ENCODE measurements at places on chromosomes 5 and 9.

DNA sequence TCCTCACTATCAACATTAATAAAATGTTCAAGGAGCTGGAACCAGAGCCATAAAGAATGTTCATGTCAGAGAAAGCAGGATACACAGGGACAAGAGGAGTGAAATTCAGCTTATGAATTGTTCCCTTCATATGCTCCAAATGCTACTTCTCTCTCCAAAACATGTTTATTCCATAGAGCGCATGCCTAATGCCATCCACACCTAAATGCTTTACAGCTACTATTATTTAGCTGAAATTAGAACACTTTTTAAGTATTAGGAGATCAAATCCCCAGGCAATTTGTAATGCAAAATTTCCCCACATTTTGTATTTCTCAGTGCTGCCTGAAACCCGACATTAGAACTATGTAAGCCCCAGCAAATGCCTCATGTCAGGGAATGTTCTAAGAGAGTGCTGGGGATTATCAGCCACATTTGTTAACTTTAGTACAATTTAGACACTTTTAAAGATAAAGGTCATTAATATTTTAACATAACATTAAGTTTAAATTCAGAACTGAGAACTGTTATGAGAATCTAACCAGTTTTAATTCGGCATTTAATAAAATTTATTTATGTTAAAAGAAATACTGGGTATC is 75.5 kb downstream of the PPP2R2B start:
- no peak for DNase-seq

GRCh38 chr5:86613455-86613854 is 4.3 kb upstream of the COX7C start:
- no peak for DNase-seq

DNA sequence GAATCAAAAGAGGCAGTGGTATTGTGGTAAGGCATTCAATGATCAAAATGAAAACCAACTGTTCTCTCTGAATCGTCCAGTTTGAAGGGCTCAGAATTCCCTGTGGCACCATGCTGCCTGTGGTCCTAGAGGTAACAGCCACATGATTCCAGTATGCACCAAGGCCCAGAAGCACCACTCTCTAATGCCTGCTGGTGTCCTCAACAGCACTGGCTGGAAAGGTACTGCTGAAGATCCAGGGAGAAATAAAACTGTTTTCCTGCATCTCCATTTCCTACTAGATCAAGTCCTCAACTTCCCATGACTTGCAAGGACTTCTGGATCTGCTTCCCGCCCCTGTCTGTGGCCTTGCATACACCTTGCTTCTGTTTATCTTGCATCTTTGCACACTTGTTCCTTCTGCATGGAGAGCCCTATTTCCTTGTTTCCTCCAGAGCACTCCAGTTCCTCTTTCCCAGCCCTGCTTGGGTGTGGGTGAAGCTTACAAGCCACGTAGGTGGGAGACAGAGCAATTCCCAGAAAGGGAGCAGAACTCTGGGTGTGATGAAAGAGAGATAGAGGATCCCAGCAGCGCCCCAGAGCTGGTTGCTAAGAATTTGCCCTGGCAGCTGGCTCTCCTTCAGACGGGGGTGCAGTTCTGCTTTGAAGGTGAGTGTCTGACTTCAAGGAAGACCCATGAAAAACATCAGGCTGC is 41.0 kb upstream of the EQTN start:
- no peak for DNase-seq

- DNase-seq = no peak
Observed at GRCh38 chr9:98128316-98128715, 9.3 kb upstream of the TRIM14 start.

- DNase-seq = no peak
Observed at GRCh38 chr5:68531970-68532369, 316.4 kb downstream of the PIK3R1 start.

DNA sequence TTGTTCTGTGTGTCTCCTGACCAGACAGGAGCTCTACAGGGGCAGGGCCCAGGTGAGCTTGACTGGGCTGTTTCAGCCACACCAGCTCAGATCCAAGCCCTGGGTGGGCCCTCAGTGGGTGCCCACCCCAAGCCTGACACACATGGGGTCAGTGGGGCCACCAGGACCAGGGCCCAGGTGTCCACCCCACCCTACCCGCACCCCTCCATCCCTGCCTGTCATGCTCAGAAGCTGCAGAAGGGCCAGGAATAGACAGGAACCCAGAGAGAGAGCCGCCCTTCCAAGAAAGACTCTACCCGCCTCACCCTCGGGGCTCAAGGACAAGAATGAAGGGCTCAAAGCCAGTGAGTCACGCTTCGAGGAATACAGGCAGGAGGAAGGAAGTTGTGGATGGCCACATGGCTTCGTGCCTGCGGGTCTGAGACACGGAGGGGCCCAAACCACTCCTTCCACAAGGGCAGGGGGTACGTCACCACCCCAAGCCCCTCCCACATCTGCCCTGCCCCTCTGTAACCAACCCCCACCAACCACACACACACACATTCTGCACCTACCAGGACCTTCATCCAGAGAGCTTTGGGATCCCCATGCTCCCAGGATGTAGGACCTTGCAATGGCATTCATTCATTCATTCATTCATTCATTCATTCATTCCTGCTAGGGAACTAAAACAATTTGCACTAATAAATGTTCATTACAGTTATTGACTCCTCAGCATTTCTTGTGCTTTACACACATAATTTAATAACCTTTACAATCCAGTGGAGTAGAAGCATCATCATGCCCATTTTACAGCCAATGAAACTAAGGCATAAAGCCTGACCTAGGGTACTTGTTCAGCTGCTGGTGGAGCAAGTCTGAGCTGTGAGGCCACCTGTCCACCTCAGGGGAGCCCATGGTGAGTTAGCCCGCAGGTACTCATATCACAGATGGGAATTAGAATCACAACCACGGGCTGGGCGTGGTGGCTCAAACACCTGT is 55.9 kb upstream of the STXBP1 start:
- DNase-seq = peak; percentile 91

DNA sequence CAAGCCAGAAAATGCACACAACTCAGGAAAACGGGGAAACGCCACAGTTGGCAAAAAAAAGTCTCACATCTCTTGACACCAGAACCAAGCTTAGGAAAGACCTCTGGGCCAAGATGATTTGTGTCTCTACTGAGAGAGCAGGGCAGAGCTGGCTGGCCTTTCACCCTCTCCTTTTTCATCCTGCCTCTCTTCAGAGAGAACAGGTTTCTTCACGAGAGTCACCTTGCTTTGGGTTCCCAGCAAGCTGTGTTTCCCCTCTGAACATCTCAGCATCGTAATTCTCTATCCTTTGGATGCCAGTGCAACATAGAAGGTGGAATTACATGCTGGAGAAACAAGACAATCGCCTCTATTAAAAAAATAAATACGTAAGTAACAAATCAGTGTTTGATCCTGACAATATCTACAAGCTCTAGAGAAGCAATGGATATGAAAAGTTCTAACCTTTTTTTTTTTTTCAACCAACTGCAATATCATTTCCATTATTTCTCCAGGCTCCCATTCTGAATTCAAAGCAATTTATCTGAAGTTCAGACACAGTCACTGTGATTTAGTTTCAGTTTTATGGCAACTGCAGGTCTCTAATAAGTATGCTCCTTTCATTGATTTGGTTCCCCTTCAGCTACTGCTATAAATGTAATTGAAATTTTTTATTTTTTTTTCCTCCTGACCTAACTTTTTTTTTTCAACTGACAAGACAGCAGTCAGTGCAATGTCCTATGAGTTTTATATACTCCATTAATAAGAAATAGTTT is 708.6 kb downstream of the DTWD2 start:
- DNase-seq = no peak

DNA sequence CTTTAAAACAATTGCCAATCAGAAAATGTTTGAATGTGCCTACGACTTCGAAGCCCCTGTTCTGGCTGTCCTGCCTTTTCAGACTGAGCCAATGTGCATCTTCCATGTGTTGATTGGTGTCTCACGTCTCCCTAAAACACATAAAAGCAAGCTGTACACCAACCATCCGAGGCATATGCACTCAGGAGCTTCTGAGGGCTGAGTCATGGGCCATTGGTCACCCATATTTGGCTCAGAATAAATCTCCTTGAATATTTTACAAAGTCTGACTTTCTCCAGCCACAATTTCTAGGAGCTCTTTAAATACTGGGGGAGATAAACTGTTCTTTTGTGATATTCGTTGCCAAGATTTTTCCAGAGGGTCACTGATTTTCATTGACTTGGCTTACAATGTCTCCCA is 53.9 kb downstream of the C9orf57 start:
- no peak for DNase-seq

DNA sequence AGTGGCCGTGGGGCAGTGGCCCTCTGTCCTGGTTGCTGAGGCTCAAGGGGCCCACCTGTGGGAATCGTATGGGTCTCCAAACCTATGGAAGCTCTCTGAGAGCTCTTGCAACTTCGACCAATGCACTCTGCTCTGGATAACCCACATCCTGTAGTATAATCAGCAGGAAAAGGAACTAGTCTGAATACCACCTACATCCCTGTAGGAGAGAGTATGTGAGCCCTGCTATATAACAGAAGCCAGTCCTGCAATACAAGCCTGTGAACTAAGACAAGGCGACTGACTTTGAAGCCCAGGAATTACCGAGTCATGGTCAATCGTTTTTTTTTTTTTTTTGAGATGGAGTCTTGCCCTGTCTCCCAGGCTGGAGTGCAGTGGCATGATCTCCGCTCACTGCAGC is 29.8 kb upstream of the BICD2 start:
- no peak for DNase-seq

- no peak for DNase-seq
Observed at GRCh38 chr9:92064711-92065110, 50.5 kb downstream of the SPTLC1 start.

- DNase-seq = no peak
Observed at GRCh38 chr5:105616599-105616998, 2054.0 kb upstream of the NUDT12 start.

- no peak for DNase-seq
Observed at GRCh38 chr5:2753452-2754420, 2.3 kb upstream of the IRX2 start.

DNA sequence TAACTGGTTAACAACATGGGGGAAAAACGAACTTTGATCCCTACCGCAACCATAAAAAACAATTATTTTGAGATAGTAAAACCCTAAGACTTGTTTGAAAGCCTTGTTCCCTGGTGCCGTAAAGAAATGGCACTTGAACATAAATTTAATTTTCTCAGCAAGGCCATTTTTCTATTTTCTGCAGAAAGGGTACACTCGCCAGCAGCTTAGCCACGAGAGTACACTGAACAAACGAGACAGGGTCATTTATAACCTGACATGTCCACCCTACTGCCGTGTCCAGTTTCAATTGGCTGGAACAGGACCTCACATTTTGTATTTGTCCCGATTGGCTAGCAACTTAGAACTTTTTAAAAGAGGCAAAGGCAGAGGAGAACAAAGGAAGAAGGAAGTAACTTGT is 26.8 kb downstream of the FBXW11 start:
- DNase-seq = no peak

DNA sequence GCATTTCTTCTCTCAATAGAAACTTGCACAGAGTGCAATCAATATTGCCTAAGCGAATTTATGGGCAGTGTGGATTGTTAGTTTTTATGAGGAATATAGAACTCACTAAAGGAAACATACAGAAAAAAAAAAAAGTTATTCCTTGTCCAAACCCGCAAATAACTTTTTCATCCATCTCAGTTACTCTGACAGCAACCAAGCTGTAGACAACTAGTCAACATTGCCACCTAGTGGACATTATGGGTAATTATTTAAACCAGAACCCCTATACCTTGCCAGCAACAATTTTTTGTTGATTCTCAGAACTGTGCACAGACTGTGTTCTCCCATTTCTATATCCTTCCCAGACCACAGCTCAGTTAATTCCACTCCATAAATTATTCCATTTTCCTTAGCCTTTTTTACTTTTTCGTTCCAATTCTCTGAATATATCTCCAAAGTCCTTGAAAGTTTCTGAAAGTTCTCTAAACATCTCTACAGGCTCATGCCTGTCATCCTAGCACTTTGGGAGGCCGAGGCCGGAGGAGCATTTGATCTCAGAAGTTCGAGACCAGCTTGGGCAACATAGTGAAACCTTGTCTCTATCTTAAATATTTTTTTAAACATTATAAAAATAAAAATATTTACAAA is 2.6 kb upstream of the AFAP1L1 start:
- peak; percentile 24 for DNase-seq

DNA sequence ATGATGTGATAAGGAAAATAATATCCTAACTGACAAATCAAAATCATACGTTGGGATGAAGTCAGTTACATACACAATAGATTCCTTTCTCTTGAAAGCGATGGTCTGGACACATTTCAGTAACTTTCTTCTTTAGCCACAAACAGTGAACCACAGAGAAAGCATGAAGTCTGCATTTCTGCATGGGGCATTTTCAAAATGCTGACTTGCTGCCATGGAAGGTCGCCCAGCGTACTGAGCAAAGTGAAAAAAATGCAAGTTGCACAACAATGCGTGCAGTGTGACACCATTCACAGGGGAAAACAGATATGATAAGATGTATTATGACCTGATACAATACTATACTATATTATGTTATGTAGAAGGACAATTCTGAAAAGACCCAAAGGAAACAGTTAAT is 146.3 kb downstream of the SNX18 start:
- DNase-seq = no peak

DNA sequence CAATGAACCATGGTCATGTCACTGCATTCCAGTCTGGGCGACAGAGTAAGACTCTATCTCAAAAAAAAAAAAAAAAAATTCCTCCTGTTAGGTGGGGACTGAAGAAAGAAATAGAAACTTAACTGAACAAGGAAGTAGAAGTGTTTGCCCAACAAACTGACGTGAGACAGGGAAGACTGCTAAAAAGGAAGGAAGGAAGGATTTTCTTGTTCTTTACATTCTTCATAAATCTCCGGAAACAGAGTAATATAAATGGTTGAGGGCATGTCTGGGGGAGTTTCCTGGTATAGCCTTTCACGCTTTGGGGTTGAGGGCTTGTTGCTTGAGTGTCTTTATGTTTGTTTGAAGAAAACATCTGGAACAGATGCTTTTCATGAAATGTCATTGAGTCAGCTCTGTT is 3.1 kb downstream of the TOR1B start:
- DNase-seq = no peak

DNA sequence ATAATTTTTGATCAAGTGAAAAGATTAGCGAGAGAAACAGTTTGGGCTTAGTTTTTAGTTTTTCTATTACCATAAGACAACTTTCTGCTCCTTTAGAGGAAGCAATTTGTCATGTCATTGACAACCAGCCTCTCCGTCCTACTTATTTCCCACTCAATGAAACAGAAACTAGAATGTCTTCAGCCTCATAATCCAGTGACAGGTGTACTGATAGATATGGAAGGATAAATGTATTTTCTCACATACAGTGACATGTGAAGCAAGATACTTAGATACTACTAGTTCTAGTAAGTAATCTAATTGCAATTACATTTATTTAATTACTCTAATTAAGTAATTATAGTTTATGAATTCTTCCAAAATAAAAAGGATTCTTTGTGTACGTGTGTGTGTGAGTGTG is 429.7 kb downstream of the CDH10 start:
- DNase-seq = no peak

DNA sequence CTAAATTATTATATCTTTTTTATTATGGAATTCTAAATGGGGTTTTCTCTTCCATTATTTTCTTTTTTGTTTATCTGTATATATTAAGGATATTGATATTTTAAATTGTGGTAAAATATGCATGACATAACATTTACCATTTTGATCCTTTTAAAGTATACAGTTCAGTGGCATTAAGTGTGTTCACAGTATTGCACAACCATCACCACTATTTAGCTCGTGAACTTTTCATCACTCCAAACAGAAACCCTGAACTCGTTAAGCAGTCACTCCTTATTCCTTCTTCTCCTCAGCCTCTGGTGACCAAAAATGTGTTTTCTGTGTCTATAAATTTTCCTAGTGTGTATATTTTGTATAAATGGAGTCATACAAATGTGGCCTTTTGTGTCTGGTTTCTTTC is 188.2 kb downstream of the CCDC171 start:
- no peak for DNase-seq

GRCh38 chr5:57299986-57300385 is 126.1 kb downstream of the GPBP1 start:
- no peak for DNase-seq
